HCEC 1CT (cell line): ENCODE measurements at places on chromosomes 5 and 9.

GRCh38 chr5:5667136-5667554 lies 244.7 kb downstream of the ICE1 start:
- no peak for DNase-seq

DNA sequence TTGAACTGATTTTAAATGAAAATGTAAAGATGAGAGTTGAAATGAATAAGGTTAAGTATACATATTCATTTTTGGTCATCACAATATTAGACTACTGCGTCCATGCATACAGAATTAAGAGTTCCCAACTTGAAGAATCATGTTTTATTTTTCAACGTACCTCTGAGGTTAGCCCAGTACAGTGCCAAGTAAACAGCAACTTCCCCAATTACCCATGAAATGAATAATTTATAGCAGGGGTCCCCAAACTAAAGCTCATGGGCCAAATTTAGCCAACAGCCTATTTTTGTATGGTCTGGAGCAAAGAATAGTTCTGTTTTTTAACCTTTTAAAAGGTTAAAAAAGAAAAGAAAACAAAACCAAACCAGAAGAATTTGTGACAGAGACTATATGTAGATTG lies 167.9 kb downstream of the CDC42SE2 start:
- no peak for DNase-seq

- no peak for DNase-seq
Observed at GRCh38 chr5:107553117-107553555, 117.6 kb downstream of the EFNA5 start.

GRCh38 chr5:133825631-133826289 lies 142.7 kb downstream of the C5orf15 start:
- no peak for DNase-seq

DNA sequence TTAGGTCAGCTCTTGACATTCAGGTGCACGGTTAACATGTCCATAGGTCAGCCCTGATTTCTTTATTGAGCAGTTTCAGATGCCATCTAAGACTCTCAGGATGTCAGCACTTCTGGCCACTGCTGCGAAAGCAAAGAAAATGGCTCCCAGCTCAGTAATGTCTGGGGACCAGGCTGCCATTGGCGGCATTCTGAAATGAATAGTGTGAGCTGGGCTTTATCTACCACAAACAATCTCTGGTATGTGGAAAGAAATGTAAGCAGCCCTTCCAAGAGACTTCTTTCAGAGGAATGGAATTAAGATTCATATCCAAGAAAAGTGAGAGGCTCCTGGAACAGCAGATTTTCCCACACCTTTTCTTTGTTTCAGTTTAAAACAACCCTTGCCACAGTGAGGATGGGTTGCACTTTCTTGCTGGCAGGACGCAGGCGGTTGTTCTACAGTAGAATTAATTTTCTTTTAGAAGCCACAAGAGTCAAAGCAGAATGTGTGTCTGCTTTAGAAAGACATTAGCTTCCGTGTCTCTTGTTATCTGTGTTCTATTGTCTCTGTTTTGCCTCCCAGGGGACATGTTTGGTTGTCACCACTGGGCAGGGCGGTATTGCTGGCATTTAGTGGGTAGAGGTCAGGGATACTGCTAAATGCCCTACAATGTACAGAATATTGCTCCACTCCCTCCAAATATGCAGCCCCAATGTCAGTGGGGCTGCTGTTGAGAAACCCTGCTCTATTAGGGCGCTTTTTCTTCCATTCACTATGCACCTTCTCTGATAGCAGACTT lies 149.9 kb upstream of the ANKH start:
- peak; percentile 13 for DNase-seq

DNA sequence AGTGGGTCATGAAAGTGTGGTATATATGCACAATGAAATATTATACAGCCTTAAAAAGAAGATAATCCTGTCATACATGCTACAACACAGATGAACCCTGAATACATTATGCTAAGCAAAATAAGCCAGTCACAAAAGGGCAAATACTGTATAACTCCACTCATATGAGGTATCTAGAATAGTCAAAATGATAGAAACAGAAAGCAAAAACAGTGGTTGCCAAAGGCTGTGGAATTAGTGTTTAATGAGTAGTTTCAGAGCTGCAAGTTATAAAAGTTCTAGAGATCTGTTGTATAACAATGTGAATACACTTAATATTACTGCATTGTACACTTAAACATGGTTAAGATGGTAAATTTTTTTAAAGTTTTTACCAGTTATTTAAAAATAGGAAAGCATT lies 135.0 kb downstream of the OXCT1 start:
- DNase-seq, result no peak

DNA sequence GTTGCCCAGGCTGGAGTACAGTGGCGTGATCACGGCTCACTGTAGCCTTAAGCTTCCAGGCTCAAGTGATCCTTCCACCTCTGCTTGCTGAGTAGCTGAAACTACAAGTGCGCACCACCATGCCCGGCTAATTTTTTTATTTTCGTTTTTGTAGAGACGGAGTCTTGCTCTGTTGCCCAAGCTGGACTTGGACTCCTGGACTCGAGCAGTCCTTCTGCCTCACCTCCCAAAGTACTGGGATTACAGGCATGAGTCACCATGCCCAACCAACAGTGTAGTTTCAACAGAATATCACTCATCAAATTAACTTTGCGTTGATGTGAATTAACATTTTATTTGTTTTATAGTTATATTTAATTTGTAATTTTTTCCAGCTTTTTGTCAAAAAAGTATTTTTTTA lies 45.3 kb downstream of the WDR70 start:
- no peak for DNase-seq

GRCh38 chr5:14685757-14686156 lies 21.2 kb downstream of the OTULIN start:
- peak; percentile 59 for DNase-seq

DNA sequence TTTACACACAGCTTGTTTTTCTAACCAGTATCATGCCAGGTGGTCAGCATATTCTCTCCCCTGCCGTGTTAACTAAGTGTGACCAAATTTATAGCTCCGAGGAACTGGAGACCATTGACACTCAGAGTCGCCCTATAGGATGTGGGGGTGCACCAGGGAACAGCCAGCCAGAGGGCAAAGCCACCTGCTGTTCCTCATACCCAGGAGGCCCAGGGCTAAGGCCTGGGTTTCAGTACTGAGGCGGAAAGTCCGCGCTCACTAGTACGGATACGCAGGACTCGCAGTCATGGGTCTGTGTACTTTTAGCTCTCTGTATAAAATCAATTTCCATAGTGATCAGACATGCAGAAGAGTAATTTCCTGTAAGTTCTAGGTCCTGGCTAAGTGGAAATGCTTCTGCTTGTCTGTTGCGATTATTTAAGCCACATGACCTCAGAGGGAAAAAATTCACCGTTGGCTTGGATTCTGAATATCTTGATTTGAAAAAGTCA lies 247.0 kb downstream of the AOPEP start:
- no peak for DNase-seq

GRCh38 chr5:2253040-2253975 lies 370.6 kb upstream of the IRX4 start:
- no peak for DNase-seq

- DNase-seq, result no peak
Observed at GRCh38 chr5:77859306-77859705, 83.2 kb upstream of the TBCA start.

- no peak for DNase-seq
Observed at GRCh38 chr9:133612816-133613215, 3.6 kb upstream of the FAM163B start.

- DNase-seq, result peak; percentile 27
Observed at GRCh38 chr5:50325237-50325832, 115.8 kb downstream of the EMB start.

DNA sequence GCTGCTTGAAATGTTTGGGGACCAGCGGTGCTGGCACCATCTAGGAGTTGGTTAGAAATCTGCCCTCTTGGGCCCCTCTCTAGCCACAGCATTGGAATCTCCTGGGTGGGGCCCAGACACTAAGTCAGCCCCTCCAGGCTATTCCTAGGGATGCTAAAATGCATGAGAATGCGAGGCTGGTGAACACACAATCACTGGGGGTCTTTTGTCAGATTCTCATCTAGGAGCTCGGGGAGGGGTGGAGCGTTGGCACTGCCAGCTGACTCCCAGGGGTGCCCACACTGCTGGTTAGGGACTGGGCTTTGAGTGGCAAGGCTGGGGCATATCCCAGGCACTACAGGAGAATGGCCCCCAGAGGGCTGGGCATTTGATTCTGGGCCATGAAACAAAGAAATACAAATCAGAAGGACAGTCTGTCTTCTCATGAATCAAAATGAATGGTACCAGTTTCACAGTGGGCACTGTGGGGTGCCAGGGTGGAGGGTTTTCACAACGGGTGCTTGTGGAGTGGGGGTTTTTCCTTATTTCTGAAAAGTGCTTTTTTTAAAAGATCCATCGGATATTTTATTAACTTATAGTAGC lies 127.8 kb upstream of the RAPGEF1 start:
- DNase-seq, result no peak

GRCh38 chr5:9557696-9558095 lies 11.8 kb upstream of the SEMA5A start:
- peak; percentile 72 for DNase-seq

GRCh38 chr5:147454996-147455677 lies 54.7 kb downstream of the DPYSL3 start:
- peak; percentile 83 for DNase-seq

- peak; percentile 14 for DNase-seq
Observed at GRCh38 chr9:92122061-92122460, 6.8 kb upstream of the SPTLC1 start.

GRCh38 chr5:176676361-176676824 lies 29.1 kb downstream of the TSPAN17 start:
- DNase-seq, result no peak

GRCh38 chr9:133994353-133995011 lies 2.4 kb upstream of the VAV2 start:
- peak; percentile 39 for DNase-seq

GRCh38 chr9:25481372-25481771 lies 196.9 kb downstream of the TUSC1 start:
- no peak for DNase-seq

- no peak for DNase-seq
Observed at GRCh38 chr9:133754688-133755227, 16.6 kb upstream of the SARDH start.

DNA sequence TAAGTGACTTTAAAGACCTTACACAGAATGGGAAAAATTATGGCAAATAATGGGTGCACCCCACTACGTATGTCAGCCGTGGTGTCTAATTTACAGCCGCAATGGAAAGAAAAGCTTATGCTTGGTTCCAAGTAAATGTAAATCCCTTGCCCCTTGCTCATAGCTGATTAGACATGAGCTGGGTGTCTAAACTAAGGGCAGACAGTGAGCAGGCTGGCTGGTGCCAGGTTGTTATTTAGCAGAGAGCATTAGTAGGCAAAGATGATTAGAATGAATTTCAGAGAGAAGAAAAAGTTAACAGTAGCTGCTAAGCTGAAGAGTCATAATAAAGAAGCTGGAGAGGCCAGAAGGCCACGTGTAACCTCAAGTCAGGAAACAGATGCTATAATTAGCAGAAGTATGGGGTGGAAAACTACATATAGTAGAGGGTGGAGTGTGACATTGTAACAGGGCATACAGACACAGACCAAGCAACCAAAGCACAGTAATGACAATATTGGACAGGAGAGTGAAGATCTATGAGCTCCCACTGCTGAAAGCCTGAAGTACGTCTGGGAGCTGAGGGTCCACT lies 257.7 kb downstream of the MCTP1 start:
- peak; percentile 54 for DNase-seq

DNA sequence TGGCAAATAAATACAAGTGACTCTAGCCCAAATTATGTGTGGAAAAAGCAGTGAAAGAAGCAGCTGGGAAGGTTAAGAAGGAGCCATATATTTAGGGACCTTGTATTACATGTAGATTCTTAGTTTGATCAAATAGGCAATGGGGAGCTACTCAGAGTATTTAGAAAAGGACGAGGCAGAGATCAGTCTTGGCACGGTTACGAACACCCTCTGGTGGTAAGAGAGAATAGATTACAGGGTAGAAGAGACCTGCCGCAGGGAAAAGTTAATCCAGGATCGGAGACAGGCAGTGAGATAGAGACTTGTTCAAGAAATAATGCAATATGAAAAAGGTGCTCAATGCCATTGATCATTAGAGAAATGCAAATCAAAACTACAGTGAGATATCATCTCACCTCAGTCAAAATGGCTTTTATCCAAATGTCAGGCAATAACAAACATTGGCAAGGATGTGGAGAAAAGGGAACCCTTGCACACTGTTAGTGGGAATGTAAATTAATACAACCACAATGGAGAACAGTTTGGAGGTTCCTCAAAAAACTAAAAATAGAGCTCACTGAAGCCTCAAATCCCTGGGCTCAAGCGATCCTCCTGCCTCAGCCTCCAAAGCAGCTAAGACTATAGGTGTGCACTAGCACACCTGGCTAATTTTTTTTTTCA lies 12.0 kb downstream of the INIP start:
- DNase-seq, result peak; percentile 15

- peak; percentile 5 for DNase-seq
Observed at GRCh38 chr9:5263351-5264218, 32.4 kb downstream of the INSL4 start.

- peak; percentile 49 for DNase-seq
Observed at GRCh38 chr9:109193974-109194556, 27.0 kb upstream of the FRRS1L start.

DNA sequence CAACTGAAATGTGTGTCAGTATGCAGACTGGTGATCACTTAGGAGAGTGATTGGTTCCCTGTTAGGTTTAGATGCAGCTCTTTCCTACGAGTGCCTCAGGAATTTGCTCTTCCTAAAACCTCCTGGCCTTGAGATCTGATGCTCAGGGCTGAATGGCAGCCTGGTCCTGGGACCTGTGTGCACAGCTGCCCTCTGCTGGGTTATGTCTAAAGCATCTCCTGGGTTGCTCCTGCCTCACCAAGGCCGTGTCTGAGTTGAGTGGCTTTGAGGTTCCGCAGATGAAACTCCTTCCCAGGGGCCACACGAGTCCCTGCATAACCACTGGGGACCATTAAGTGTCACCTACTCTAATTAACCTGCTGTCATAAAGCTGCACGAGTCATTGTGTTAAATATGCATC lies 59.5 kb downstream of the MVB12B start:
- DNase-seq, result peak; percentile 28

- DNase-seq, result no peak
Observed at GRCh38 chr9:137521405-137521985, 28.7 kb downstream of the PNPLA7 start.

DNA sequence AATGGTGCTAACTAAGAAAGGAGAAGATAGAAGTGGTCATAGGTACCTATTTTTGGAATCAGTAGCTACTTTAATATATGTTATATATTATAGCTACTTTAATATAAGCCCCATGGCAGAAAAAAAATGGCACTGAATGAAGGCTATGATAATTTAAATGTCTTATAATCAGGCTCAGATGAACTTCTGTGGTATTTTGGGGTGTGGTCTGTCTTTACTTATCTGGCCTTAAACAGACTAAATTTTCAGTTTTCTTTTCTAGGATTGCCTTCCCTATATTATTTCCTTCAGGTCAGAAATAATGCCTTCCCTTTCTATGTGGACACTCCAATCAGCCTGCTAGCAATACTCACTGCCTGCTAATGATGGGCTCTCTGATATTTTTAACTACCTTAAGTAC lies 292.3 kb downstream of the SLF1 start:
- DNase-seq, result no peak

DNA sequence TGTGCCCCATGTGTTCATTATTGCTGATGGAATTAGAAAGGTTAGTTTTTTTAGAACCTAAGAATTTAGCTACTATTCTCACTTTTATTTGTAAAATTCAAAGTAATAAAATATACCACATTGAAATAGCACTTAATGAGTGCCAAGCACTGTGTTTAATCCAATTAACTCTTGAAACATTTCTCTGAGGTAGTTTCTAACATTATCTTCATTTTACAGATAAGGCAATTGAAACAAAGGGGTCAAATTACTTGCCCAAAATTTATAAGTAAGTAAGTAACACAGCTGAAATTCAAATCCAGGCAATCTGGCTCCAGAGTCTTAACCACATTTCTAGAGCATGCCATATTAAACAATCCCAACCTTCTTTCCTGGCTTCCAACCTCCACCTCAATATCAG lies 84.2 kb downstream of the MLLT3 start:
- DNase-seq, result no peak
